ENCODE measurements at places on chromosomes 12 and 14.

- no peak for DNase-seq
These were observed 17.5 kb downstream of the BIN2 start for GRCh38 chr12:51306507-51306906.

- no peak for DNase-seq
These were observed 7.2 kb downstream of the RPS6KL1 start for GRCh38 chr14:74915826-74916225.

DNA sequence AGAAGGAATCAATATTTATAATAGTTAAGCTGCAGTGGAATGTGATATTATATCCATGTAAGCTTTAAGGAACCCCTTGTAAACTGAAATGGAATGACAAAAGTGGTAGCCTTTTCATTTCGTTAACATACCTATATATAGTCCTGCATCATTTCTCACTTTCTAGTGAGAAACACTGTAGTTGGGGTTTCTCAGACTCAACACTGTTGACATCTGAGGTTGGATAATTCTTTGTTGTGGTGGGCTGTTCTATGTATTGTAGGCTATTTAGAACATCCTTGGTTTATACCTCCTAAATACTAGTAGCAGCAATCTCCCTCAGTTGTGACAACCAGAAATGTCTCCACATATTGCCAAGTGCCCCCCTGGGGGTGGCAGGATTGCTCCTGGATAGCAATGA is 79.1 kb downstream of the RAD52 start:
- peak; percentile 47 for DNase-seq

DNA sequence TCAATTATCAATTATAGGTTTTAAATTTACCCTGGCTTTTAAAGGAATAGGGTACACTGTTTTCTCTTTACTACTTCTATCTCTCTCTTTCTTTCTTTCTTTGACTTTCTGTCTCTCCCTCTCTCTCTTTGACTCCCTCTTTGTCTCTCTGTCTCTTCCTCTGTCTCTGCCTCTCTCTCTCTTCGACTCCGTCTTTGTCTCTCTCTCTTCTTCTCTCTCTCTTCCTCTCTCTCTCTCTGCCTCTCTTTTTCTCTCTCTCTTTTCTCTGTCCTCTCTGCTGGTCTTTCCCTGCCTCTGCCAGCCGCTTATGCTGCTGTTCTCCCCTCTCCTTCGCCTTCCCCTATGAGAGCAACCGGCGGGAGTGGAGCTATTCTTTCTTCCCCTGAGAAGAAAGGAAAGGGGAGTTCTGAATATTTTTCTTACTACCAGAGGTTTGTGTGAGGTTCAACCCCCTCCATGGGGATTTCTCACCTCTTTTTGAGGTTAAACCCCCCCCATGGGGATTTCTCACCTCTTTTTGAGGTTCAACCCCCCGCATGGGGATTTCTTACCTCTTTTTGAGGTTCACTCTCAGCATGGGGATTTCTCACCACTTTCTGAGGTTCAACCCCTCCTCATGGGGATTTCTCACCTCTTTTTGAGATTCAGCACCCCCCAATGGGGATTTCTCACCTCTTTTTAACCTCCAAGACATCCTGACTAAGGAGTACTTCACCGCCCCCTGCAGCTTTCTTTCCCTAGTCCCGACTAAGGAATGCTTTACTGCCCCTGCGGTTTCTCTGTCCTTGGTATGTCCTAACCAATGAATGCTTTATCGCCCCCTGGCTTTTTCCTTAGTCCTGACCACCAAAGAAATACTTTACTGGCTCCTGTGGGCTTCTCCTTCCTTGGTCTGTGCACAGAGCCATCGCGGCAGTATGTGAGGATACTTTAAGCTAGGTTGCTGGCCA is 27.4 kb upstream of the DDHD1 start:
- DNase-seq, result no peak

DNA sequence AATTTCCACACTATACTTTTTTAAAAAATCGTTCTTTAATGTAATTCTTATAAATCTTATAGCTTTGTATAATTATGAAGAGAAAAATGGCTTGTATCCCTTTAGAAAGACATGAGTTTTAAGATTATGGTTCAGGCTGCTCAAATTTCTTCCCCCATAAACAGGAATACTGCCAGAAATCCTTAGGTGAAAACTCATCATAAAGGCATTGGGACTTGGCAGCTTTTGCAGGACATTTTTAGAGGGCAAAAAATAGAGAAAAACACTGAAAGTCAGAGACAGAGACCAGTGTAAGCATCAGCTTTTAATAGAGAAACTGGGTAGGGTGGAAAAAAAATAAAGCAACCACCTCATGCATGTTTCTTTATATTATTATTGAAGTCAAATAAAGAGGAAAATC is 29.1 kb downstream of the LRRK2 start:
- no peak for DNase-seq

- DNase-seq, result no peak
These were observed 19.6 kb downstream of the ACVR1B start for GRCh38 chr12:51970904-51971646.

GRCh38 chr14:99230208-99231151 is 41.5 kb downstream of the BCL11B start:
- peak; percentile 88 for DNase-seq

DNA sequence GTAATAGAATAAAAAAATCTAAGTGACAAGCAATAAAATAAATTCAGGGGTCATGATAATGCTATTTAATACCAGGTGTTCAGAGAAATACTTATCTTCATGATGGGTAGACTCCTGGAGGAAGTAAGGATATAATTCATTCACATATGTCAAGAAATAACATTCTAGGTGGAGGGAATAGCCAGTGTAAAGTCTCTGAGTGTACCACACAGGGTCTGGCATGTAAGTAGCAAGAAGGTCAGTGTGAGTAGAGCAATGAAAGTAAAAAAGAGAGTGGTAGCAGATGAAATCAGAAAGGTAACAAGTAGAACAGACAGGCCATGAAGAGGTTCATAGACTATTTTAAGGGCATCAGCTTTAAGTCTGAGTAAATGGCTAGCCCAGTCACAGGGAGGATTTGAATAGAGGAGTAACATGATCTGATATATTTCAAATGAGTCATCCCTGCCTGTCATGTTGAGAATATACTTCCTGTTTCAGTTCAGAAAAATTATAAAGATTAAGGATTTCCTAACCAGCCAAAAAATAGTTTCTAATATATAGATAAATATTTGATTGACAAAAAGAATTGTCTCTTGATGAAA is 519.9 kb downstream of the C12orf50 start:
- DNase-seq, result no peak

DNA sequence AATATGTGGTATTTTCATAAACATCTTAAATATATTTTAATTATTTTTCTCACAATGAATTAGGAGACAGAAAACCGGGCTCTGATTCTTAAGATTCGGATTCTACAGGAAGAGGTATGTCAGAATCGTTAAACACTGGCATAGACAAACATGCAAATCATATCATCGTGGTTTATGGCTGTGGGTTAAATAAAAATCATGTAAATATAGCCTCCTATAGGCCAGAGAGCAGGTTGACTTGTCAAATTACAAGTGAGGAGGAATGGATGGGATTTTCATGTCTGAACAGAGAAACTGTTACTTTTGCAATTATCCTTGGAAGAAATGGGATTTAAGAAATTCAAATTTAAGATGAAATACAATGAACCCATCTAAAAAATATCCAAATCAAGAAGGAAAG is 74.9 kb upstream of the BCAT1 start:
- DNase-seq, result no peak

DNA sequence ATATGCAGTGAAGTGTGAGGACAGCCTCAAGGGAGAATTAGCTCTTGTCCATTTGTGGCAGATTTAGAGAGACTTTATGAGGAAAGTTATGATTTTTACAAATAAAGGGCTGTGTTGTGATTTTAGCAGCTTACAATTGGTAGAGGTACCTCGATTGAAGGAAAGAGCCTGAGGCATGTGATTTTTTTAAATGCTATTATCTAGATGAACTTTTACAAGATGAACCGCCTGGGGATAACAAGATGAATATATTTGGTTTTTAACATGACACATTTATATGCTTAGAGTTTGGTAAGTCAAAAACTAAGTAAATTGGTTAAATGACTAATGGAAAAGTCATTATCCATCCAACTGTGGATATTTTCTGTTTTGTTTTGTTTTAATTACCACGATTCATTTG is 52.6 kb downstream of the AEBP2 start:
- no peak for DNase-seq

DNA sequence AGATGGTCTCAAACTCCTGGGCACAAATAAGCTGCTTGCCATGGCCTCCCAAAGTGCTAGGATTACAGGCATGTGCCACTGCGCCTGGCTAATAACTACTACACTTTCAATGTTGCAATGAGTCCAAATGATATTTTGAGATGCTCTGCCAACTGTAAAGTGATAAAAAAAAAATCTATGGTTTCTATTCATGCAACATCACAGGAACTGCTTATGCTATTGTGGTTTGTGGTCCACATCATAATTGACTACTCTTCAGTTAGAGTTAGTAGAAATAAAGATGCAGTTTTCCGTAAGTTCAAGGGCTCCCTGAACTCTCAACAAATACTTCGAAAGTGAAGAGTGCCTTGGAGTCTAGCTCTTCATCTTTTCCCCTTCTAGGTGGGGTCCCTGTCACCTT is 239.4 kb downstream of the C12orf75 start:
- DNase-seq, result no peak

- no peak for DNase-seq
These were observed 156.8 kb upstream of the PDE3A start for GRCh38 chr12:20211541-20211940.

DNA sequence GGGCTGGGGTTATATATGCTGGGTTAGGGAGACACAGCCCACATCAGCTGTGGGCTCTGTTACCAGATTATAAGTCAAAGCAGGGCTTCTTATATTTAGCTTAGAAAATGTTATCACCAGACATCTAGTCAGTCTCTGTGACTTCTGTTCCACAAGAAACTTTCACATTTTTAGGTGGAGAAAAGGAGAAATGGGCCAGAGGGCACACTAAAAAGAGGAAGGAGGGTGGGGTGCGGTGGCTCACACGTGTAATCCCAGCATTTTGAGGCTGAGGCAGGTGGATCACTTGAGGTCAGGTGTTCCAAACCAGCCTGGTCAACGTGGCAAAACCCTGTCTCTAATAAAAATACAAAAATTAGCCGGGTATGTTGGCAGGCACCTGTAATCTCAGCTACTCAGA is 28.0 kb upstream of the SLC38A1 start:
- no peak for DNase-seq

Measured in naive thymus-derived CD4-positive, alpha-beta T cell (primary cell).